Activated T-helper 2 cell treated with anti-CD3 and anti-CD28 coated beads, Interferon-gamma antibody, Interleukin-2, Interleukin-4, amounts not matched to agents 10 μg/mL and 5 μg/mL and 100 μg/mL, durations not matched to agents 14 hours and 24 hours and 36 hours (primary cell): ENCODE measurements at places on chromosomes 1 and 21. TPM values are rescaled to one million over a fixed set of nuclear protein-coding genes. Genes with fewer than 3 reads are reported as not detected.

BARHL2 gene
- not detected in 2 replicates for total RNA-seq

AK5 gene
- not detected in 2 replicates for total RNA-seq

C8A gene
- not detected in 2 replicates for total RNA-seq

GADD45A gene
- 30.3 and 33.5 TPM in 2 replicates for total RNA-seq

- DNase-seq: no peak
Observed at GRCh38 chr1:65894738-65895605, 102.3 kb downstream of the PDE4B start.
